Hypothalamus (tissue), 51 donors: ENCODE measurements at places on chromosomes 6 and 20.

DNA sequence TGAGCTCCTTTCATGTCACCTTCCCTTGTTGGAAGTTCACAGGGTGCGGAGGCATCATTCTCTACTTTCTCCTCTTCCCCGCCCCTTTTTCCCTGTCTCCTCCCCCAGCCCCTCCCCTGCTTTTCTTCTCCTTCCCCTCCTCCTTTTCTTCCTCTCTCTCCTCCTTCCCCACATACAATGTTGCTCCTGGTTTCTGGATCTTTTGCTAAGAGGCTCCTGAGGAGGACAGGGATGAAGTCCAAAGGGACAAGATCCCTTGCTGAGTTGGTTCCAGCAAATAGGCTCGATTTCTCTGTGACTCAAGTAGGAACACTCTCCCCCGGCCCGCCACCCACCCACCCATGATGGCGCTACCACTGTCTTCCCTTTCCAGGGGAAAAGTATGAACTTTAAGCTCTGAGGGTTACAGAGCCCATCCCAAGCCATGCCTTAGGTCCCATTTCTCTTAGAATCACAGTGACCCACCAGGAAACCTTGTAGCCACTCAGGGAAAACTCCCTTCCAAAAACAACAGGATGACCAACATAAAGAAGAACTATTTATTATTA, 852 bp upstream of the TFEB start:
- DNase-seq = no peak

- no peak for DNase-seq
Observed at GRCh38 chr20:45946149-45946970, 11.9 kb downstream of the PCIF1 start.

DNA sequence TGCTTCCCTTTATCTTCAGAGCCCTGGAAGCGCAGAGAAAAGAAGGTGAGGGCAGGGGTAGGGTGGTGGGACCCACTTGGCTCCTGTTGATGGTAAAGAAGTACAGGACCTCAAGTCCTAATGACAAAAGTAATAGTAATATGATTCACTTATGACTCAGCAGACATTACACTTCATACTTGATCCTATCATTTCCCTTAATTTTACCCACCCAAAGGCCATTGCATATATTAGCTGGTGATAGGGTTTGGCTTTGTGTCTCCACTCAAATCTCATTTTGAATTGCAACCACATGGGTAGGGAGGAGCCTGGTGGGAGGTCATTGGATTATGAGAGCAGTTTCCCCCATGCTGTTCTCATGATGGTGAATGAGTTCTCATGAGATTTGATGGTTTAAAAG, 880.7 kb downstream of the KIF16B start:
- DNase-seq = no peak

DNA sequence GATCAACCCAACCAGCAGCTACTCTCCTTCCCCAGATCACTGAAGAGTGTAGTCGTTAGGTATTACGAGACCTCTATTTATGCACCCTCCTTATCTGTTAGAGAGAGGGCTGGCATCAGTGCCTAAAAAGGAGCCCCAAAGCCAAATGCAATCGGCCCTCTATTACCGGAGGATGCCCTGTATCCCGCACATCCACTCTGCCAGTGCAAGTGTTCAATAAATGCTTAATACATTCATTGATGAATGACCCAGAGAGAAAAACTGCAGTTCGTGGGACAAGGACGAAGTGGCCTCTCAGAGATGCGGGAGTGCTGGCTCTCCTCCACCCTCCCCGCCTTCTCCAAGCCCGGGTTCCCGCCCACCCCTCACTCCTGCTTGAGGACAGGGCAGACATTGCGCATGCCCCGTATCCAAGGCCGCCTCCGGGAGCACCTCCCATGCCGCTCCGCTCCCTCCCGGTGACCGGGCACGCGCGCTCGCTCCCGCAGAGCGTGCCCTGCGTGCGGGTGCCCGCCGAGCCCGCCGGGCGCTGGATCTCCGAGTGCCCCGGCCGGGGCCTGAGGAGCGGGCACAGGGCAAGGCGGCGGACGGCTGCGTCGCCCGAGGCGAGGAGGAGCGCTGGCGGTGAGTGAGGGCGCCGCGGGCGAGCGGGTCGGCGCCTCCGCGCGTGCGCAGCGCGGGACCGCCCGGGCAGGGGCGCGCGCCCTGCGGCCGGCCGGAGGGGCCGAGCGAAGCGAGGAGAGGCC, 27.2 kb upstream of the BTBD3 start:
- DNase-seq = peak; percentile 95

DNA sequence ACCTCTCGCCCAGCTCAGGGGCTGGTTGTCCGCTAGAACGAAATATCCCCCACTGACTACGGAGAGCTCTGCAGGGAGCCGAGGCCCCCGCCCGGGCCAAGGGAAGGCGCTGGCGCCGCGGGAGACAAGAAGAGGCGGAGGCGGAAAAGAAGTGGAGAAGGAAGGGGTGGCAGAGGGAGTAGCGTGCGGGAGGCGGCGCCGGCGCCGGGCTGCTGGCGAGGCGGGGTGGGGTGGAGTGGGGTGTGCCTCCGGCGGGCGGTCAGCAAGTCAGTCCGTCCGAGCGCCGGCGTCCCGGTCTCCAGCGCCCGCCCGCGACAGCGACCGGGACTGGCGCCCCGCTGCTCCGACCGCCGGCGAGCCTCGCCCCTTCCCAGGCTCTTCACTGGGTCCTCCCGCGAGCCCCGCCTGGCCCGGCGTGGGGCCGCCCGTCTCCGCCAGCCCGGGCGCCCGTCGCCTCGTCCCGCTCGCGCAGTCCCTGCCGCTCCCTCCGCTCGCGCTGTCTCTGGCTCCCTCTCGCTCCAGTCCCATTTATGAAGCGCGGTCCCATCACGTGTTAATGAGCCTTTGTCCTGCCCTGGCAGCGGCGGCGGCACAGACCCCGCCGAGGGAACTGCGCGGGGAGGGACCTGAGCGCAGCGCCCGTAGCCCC, at the start of gene CNR1:
TSS of gene CNR1 (minus strand) at position 504 of the 649 bp plus-strand sequence. CDS start 21,073 bp downstream, outside the sequence.
- DNase-seq = peak; percentile 43

- no peak for DNase-seq
Observed at GRCh38 chr6:50259903-50260302, 210.2 kb upstream of the DEFB112 start.

DNA sequence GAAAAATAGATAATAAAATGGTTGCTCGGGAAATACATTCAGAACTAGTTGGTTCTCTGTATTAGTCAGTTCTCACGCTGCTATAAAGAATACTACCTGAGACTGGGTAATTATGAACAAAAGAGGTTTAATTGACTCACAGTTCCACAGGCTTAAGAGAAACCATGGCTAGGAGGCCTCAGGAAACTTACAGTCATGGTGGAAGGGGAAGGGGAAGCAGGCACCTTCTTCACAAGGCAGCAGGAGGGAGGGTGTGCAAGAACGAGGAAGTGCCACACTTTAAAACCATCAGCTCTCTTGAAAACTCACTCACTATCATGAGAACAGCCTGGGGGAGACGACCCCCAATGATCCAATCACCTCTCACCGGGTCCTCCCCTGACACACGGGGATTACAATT, 24.2 kb upstream of the SNX9 start:
- no peak for DNase-seq

GRCh38 chr20:2652724-2653555, 508 bp downstream of the NOP56 start:
- peak; percentile 61 for DNase-seq

DNA sequence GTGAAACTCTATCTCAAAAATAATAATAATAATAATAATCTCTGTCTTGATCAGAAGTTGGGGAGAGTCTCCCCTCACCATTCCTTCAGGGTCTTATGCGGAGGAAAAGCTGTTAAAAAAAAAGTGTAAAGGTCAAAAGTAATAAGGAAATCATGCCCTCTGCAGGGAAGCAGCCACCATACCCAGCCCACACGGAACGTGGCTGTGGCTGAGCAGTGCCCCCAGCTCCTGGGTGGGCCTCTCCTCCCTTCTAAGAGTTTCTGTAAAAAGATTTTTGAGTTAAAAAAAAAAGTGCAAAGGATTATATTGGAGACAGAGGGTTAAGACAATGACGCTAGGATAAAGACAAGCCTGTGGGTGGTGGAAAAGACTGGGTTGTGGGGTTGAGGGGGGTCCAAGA, 29.3 kb upstream of the ITCH start:
- no peak for DNase-seq

DNA sequence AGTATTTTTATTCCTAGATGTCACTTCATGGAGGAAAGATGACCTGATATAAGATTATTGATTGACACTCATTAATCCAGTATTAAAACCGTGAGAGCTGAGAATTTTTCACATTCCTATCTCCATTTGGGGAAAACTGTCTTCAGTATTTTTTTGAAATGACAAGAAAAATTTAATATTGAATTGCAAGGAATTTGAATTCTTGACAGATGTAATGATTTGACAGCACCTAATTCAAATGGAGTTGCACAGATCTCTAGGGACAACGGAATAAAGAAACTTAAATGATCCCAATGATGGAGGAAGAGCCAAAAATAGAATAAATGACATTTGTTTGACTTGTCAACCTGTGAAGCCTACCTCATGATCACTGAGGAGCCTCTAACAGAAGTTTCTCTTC, 1591.4 kb downstream of the HACE1 start:
- DNase-seq = no peak

GRCh38 chr6:161918109-161918531, 644.3 kb upstream of the AGPAT4 start:
- no peak for DNase-seq

GRCh38 chr6:69985180-69985579, 118.8 kb downstream of the COL19A1 start:
- no peak for DNase-seq

GRCh38 chr6:156652231-156652750, 124.9 kb upstream of the ARID1B start:
- no peak for DNase-seq

- no peak for DNase-seq
Observed at GRCh38 chr6:153580776-153581175, 449.7 kb upstream of the RGS17 start.

DNA sequence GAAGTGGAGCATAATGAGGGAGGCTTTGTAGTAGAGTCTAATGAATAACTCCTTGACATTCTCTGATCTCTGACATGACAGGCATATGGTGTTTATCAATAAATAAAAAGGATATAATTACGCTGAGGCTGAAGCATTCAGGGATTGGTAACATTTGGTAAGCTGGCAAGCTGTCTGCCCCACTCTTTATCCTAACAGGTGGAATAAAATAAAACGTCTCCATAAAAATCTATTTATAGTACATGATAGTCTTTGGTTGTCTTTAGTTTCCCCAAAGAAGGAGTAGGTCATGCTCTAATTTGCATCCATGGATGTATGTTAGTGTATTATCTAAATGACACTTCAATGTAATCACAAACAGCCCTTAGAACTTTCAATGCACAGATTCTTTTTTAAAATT, 30.9 kb upstream of the RBM24 start:
- no peak for DNase-seq

- no peak for DNase-seq
Observed at GRCh38 chr6:52871621-52872020, 31.0 kb upstream of the GSTA5 start.

DNA sequence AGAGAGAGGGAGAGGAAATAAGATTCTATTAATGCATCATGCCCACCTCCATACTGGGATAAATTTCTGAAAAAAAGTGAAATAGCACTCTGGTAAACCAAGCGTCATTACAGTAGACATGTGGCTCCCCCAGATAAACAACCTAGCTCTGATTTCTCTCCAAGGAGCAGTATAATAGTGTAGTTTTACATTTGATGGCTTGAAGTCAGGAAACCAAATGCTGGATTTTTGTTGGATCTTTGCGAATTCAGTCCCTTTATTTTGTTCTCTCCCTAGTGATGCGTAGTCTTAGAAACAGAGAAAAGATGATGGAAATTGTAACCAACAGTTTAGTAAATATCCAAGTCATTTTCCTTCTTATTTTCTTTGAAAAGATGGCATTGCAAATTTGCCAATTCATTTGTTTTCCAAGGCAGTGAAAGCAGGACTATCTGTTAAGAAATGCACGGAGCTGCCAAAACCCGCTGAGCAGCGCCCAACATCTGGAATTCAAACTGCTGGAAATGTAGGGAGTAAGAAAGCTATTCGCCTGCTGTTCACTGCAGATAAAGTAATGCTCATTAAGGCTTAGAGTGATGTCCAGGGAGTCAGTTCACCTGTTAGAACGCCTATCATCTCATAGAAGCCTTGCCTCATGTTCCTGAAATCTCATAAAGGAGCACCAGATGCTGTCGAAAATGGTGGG, 85.7 kb upstream of the DOK5 start:
- DNase-seq = no peak

DNA sequence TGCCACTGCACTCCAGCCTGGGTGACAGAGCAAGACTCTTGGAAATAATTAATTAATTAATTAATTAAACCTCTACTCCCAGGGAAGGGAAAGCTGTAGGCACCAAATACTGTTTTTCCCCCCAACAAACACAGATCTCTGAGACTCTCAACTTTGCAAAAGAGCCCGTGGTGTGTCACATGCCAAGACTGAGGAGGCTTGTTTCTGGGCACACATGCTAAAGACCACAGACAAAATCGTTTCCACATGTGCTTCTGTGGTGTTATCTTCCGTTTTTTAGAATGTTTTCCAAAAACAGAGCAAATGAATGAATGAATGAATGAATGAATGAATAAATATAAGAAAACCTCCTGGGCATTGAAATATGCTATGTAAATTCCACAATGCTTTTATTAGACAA, 55.6 kb upstream of the ATXN1 start:
- no peak for DNase-seq

DNA sequence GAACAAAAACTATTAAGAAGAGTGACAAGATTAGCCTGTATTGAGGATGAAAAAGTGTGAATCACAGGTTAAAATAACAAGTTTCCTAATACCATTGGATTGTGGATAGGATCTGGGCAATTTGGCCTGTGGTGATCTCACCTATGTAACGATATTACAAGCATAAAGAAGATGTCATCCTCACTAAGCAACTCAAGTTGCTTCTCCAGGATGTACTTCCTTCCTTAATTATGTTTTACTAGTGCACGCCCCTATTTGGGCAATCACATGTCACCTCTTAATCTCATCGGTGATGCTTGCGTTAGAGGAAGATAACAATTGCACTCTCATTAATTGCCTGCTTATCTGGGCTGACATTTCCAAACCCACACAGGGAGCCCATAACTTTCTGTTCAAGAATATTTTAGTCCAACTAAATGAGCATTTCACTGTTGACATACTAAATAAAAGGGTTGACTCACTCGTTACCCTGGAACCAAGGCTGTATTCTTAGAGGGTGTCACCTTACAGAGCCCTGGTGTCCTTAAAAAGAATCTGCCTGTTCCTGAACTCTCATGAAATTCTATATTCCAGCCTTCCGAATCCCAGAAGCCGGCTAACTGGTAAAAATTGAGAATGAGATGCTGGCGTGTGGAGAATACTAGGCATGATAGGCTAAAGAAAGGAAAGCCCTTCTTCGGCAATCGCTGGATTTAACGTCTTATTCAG, 88.2 kb upstream of the ATXN1 start:
- DNase-seq = no peak

GRCh38 chr6:117359581-117359980, 66.2 kb downstream of the ROS1 start:
- no peak for DNase-seq

GRCh38 chr6:30970946-30971345, 12.6 kb upstream of the MUC21 start:
- DNase-seq = no peak

- no peak for DNase-seq
Observed at GRCh38 chr6:84457276-84457675, 229.8 kb upstream of the CEP162 start.
